Epithelial cell of umbilical artery (primary cell): ENCODE measurements at places on chromosomes 4 and X. TPM values are rescaled to one million over a fixed set of nuclear protein-coding genes. Genes with fewer than 3 reads are reported as not detected.

The EFHC2 gene
- total RNA-seq: not detected in 2 replicates

The TMEM144 gene
- 2.9 and 8.1 TPM in 2 replicates for total RNA-seq

The SUPT20HL2 gene
- total RNA-seq: not detected in 2 replicates

The SEC24D gene
- 45.4 and 51.3 TPM in 2 replicates for total RNA-seq

The ATP1B4 gene
- not detected in 2 replicates for total RNA-seq

The ATP2B3 gene
- total RNA-seq: not detected in 2 replicates

The NMU gene
- total RNA-seq: not detected in 2 replicates

The ZNF185 gene
- 8.4 and 11.0 TPM in 2 replicates for total RNA-seq

The BTK gene
- total RNA-seq: 0.15 TPM in 1 of 2 replicates, not detected in the other

The ASB9 gene
- 25.1 and 33.5 TPM in 2 replicates for total RNA-seq

The ADGRG2 gene
- total RNA-seq: not detected in 2 replicates

The NAP1L3 gene
- total RNA-seq: 0.65 and 2.3 TPM in 2 replicates

The NWD2 gene
- not detected in 2 replicates for total RNA-seq

The WAS gene
- total RNA-seq: 0.46 TPM in 1 of 2 replicates, not detected in the other

The MBTPS2 gene
- total RNA-seq: 5.5 and 6.8 TPM in 2 replicates

The CTAG2 gene
- total RNA-seq: not detected in 2 replicates

The RAP2C gene
- total RNA-seq: 21.4 and 32.2 TPM in 2 replicates

The STS gene
- total RNA-seq: 1.3 and 1.7 TPM in 2 replicates

The MTNR1A gene
- total RNA-seq: not detected in 2 replicates

The MUC7 gene
- not detected in 2 replicates for total RNA-seq

The FHDC1 gene
- total RNA-seq: under 0.01 TPM in 2 replicates

The GYG2 gene
- total RNA-seq: 0.97 and 1.4 TPM in 2 replicates

The GPM6B gene
- total RNA-seq: 0.46 and 2.3 TPM in 2 replicates

The MGST2 gene
- total RNA-seq: 78.9 and 159 TPM in 2 replicates

The F8 gene
- 0.97 and 1.5 TPM in 2 replicates for total RNA-seq

The NPY1R gene
- under 0.01 and 0.15 TPM in 2 replicates for total RNA-seq

The DGKK gene
- under 0.01 TPM in 1 of 2 replicates, not detected in the other for total RNA-seq

The VCX2 gene
- not detected in 2 replicates for total RNA-seq

The VCX3A gene
- total RNA-seq: not detected in 2 replicates

The FRG1 gene
- 43.2 TPM in 2 replicates for total RNA-seq

The INTU gene
- total RNA-seq: 2.9 and 4.7 TPM in 2 replicates

The HPSE gene
- 2.3 and 7.6 TPM in 2 replicates for total RNA-seq

The ZMYM3 gene
- 7.6 and 10.7 TPM in 2 replicates for total RNA-seq

The TMEM150C gene
- 3.2 TPM in 2 replicates for total RNA-seq
